Stimulated activated CD8-positive, alpha-beta memory T cell treated with anti-CD3 and anti-CD28 coated beads, Interleukin-4, amount 100 ng/mL, for 1 hour (primary cell): ENCODE measurements at places on chromosomes 5 and 9.

DNA sequence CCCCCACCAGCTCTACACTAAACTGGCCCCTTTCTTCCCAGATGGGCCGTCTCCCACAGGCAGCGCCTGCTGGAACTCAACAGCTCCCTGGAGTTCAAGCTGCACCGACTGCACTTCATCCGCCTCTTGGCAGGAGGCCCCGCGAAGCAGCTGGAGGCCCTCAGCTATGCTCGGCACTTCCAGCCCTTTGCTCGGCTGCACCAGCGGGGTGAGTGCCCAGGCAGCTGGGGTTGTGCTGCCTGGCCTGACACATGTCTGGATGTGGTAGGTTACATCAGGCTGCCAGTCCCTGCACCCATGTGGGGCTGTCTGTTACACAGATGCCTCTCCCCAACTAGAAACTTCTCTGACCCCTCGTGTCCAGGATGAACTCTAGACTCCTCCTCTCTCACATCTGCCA is 9.8 kb downstream of the NHP2 start:
- no peak for DNase-seq

DNA sequence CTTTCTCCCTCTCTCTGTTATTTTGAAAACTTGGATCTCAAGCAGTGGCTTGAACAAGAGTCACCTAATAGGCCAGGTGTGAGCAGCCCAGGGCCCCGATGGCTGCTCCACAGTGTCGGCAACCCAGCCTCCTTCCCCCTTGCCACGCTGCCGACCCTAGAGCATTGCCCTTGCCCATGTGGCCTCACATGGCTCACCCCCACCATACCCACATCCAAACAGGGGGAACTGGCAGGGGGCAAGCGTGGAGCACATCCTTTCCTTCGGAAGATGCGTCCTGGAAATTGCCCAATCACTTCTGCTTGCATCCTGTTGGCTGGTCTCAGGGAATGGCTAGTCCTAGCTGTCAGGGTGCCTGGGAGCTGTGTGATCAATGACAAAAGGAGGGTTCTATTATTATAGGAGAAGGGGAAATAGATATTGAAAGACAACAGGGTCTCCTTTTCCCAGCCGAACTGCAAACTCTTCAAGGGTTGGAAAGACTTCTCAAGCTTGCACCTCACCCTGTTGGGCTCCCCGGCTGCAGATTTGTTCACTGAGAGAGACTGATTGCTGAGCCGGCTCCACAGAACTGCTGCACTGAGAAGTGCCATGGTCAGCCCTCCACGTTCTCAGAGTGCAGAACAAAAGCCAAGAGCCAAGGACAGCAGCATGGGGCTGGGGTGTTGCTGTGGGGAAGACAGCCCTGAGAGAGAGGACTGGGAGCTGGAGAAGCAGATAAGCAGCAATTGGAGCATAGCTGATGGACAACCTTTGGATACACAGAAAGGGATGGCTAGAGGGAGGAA is 8.3 kb upstream of the TIFAB start:
- no peak for DNase-seq

DNA sequence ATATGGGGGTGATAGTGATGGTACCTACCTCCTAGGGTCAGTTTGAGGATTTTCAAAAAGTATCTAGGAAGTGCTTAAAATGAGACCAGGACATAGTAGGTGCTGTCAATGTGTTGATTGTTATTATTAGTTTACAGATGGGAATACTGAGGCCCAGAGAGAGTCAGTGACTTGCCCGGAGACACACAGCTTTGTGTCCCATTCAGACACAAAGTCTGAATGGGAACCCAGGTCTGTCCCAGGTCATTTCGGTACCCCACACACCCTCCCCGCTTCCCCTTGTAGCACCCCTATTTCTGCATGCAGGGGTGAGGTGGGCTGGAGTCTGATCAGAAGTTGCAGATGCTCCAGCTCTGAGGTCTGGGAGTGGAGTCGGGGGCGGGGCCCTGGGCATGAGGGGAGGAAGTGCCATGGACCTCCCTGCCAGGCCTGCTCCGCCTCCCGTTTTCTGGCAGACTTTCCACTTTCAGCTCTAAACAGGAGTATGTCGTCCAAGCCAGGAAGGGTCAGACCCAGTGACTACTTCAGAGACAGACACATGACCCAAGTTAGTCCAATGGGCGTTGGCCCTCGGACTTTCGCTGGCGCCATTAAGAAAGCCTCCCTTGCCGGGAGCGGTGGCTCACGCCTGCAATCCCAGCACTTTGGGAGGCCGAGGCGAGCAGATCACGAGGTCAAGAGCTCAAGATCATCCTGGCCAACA is 3.2 kb upstream of the DBN1 start:
- no peak for DNase-seq

GRCh38 chr5:147887930-147888329 is 9.4 kb downstream of the SCGB3A2 start:
- no peak for DNase-seq

DNA sequence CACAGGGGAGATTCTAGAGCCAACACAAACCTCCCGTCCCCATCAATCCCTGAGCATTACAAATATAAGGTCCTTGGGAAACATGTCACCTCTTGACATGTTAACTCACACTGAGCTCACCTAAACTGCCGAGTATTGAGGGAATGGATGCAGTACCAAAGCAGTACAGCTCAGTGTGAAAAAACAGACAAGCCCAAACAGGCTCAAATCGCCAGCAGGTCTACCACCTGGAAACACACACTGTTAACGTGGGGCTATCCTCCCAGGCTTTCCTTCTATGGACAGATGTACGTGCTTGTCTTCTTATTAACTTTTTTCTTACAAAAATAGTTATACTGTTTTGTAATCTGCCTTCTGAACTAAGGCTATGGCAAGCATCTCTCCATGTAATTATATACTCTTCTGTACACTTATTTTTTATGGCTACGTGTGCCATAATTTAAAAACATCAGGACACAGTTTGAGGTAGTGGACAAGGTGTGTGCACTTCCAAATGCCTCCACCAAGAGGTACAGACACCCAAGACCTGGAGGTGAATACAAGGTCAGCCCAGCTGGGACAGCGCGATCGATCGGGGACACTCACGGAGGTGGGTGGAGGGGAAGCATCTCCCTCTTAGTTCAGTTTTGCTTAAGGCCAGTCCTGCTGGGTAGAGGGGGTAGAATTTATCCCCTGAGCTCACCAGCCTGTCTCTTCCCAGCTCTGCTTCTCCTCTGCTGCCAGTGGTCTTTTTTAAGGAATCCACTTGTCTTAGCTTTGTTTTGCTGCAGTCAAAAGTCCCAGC is 76.5 kb downstream of the DAP start:
- no peak for DNase-seq
